ENCODE measurements at places on chromosomes 12 and 14.

- no peak for DNase-seq
Observed at GRCh38 chr12:98085046-98085755, 430.2 kb upstream of the TMPO start.

GRCh38 chr12:12803186-12803585, 10.0 kb upstream of the DDX47 start:
- DNase-seq, result peak; percentile 38

GRCh38 chr14:103329401-103330347, 4.4 kb upstream of the EIF5 start:
- DNase-seq, result no peak

- DNase-seq, result no peak
Observed at GRCh38 chr12:124304314-124304790, 9.5 kb downstream of the RFLNA start.

- DNase-seq, result no peak
Observed at GRCh38 chr14:67517083-67517482, 16.0 kb upstream of the PLEKHH1 start.

DNA sequence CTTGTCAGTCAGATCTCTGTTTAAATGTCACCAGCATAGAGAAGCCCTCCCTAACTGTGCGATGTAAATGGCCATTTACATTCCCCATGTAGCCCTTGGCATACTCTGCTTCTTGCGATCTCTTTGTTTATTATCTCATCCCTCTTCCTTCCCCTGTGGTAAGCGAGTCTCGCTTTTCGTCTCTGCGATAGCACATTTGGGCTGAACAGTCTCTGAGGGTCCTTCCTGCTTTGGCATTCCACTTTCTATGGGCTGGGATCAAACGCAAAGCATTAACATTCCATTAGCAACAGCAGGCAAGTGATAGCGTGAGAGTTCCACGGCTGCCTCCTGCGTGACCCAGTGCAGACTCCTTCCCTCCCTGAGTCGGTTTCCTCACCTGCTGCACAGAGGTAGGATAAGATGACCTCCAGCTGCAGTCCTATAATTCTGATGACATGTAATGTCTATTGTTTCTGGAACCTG, 61.4 kb upstream of the TUNAR start:
- no peak for DNase-seq

DNA sequence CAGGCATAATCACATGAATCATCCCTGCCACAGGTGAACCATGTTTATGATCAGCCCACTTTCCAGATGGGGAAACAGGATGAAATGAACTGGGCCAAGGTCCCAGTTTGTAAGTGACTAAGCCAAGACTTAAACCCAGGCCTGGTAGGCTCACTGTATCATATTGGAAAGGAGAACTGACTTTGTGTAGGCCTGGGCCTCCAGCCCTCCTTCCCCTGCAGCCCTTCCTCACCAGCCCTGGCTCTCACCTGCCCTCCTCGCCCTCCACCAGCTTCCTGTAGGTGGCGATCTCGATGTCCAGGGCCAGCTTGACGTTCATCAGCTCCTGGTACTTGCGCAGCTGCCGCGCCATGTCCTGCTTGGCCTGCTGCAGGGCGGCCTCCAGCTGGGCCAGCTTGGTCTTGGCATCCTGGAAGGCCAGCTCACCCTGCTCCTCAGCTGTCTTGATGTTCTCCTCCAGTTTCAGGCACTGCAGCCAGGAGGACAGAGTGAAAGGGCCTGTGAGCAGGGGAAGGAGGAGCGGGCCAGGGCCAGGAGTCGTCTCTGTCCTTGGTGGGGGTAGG, 19.8 kb downstream of the KRT80 start:
- DNase-seq, result no peak

- no peak for DNase-seq
Observed at GRCh38 chr12:6434205-6435140, 10.3 kb upstream of the CD27 start.

GRCh38 chr14:23104591-23105347, at the start of gene CIROP:
TSS of gene CIROP (minus strand) at chr14:23104989. CDS start at chr14:23104920, 69 bp downstream.
- no peak for DNase-seq

GRCh38 chr12:104136577-104136976, 1.4 kb downstream of the NFYB start:
- no peak for DNase-seq

DNA sequence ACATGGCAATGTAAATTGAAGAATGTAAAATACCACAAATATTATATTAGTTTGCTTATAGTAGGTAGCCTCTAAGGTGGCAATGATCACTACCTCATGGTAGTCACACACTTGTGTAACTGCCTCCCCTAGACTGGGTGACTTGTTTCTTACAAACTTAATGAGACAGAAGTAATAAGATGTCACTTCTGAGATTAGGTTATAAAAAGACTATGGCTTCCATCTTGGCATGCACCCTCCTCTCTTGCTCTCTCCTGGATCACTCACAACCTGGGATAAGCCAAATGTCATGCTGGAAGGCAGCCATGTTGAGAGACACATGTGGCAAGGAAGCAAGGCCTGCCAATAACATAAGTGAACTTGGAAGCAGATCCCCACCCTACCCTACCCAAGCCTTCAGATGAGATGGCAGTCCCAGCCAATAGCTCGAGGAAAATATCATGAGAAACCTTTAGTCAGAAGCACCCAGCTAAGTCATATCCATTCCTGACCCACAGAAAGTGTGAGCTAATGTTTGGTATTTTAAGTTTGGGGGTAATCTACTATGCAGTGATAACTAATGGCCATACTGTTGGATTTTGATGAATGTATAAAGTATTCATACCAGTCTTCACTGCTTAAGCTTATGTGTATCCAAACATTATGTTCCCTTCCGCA, 43.3 kb downstream of the PPP1R12A start:
- DNase-seq, result no peak

DNA sequence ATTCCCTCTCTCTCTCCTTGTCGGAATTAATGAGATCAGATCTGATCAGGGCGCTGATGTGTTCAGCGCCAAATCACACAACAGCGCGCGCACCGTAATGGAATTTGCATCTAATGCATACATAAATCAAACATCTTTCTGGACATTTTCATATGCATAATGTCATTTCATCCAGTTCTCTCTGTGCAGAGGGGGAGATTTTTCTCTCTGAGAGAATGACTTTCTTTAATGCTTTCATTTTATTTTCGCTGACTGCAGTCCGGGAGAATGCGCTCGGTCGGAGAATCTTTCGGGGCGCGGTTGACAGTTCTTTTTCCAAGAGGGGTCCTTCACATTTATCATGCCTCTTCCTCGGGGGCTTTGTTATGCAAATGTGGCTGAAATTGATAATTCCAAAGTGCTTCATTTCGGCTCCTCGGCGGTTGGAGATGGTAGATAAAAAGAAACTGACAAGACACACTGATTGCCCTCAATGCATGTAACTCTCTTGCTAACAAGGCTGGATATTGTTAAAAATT, 615.9 kb downstream of the VRK1 start:
- DNase-seq, result no peak

GRCh38 chr14:105187116-105187515, 6.0 kb upstream of the NUDT14 start:
- DNase-seq, result no peak

- DNase-seq, result no peak
Observed at GRCh38 chr14:101215927-101216326, 312.4 kb upstream of the RTL1 start.

- no peak for DNase-seq
Observed at GRCh38 chr12:93460003-93460402, 7.3 kb upstream of the MRPL42 start.

- DNase-seq, result no peak
Observed at GRCh38 chr14:65103150-65103760, 938 bp upstream of the MAX start.

- no peak for DNase-seq
Observed at GRCh38 chr12:113407931-113408600, 4.4 kb upstream of the SDS start.

GRCh38 chr12:15732341-15733061, 56.7 kb downstream of the EPS8 start:
- DNase-seq, result no peak

DNA sequence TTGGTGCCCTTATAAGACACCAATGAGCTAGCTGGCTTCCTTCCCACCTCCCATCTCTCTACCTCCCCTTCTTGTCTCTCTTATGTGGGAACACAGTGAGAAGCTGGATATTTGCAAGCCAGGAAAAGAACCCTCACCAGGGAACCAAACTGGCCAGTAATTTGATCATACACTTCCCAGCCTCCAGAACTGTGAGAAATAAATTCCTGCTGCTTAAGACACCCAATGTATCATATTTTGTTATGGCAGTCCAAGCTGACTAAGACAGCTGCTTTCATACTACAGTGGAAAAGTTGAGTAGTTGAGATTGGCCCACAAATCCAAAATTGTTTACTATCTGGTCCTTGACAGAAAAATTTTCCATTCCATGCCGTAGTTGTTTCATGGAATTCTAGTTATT, 269.0 kb downstream of the KCNH5 start:
- no peak for DNase-seq

GRCh38 chr14:31932675-31933074, 144.4 kb upstream of the ARHGAP5 start:
- no peak for DNase-seq

DNA sequence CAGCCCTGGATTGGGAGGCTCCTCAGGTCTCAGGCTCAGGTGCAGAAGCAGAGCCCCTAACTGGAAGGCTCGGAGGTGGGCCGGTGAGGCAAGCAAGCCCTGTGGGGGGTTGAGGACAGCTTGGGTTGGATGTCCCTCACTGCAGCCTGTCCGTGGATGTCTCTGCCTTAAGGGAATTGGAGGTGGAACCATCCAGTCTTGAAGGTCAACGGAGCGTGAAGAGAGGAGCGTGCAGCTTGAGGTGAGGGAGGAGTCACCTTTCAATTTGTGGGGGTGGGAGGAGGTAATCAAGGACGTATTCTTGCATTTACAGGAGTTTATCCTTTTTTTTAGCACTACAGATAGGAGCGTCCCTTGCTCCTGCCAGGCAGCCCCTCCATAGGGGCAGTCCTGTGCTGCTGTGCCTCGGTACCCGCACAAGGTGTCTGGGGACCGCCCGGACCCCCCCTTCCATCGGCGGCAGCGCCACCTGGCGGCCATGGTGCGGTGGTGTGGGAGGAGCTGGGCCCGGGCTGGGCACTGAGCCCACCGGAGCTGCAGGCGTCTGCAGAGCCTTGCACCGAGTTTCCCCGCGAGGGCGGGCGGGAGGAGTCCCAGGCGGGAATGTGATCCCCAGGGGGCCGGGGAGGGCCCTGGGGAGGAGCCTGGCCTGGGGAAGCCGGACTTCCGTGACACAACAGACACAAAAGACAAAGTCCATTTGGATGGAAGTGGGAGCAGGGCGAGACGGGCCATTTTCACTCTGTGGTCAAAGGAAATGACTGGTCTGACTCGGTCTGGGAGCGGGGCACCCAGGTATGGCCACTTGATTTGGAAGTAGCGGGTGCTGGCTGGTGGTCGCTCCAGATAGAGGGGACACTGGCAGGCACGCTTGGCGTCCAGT, 864 bp downstream of the DNAJC22 start:
- no peak for DNase-seq

DNA sequence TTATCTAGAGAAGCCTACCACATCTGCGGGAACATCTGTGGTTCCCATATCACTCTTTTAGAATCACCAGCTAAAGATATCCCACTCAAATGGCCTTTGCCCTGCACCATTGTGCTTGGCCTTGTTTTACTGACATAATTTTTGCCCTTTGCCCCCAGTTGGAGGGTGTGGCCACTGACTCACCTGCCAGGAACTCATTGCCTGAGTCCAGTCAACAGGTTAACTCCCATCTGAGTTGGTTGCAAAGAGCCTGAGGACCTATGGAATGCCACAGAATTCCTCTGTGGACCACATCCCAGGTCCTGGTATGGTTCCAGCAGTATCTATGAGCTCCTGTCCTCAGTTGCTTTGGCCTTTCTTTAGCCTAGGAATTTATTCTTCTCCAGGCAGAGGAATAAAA, 55.7 kb upstream of the PTGR2 start:
- DNase-seq, result no peak

DNA sequence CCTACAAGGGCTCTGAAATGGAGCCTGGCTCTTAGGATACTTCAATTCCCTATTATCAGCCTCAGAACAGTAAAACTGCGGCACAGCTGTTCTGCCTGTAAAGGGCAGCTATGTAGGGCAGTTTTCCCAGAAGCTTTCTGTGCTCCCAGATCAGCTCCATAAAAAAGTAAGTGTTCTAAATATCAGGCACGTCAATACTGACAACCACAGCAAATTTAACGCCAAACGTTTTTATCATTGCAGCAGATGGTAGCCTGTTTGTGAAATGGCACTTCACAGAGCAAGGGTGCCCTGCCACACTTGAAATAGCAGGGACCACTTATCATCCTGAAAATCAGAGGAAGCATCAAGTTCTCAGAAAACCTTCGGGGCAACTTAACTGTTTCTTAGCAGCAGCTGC, 54.8 kb upstream of the PTHLH start:
- no peak for DNase-seq

- DNase-seq, result no peak
Observed at GRCh38 chr14:33282331-33283230, 343.9 kb downstream of the NPAS3 start.

DNA sequence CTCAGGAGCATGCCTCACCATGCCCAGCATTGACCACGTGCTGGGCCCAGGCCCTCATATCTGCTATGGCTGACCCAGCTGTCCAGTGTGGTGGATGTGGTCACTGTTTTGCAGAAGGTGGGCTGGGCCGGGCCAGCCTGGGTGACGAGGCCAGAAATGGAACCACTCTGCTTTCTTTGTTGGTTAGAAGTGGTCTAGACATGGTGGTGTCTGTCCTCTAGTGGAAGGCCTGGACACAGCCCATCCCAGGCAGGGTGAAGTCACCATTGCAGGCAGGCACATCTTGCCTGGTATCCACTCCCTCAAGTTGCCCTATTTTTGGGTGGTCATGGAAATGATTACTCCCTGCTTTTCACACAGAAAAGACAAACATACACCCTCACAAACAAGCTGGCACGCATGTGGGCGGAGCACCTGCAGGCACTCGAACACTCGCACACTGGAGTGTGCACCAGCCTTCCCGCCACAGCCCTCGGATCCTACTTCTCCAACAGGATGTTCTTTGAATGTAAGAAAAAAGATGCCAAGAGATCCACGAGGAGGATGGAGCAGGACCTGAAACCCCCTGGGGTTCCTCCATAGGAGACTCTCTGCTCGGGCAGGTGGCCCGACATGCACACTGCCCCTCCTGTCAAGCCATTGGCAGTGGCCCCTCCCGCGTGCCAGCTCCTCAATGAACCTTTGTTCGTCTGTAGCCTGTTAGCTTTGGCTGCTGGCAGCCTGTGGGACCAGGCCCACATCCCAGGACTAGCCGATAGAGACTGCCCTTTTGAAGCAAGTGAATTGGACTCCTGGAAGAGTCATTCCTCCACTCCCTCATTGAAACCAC, 38.4 kb downstream of the MLXIP start:
- DNase-seq, result no peak

Data from thoracic aorta (tissue), 2 donors.